HAP-1 (cell line): ENCODE measurements at places on chromosomes 11 and 22.

GRCh38 chr11:27650988-27651387 is 49.3 kb downstream of the BDNF start:
- no peak for DNase-seq

DNA sequence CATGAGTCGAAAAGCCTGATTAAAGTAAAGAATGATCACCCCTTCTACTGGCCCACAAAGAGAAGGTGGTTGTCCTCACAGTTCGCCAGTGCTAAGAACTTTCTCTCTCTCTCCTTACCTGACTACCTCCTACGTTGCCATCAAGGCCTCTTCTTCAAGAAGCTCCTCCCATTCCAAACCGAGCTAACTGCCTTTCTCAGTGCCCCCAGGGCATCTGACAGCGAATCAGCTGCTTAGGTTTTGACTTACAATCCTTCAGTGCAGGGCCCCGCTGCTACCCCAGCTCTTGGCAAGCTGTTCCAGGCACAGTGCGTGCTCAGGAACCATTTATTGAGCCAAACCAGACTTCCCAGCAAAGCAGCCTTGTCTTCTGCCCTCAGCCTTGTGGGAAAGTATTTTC is 5.8 kb downstream of the VSTM5 start:
- peak; percentile 18 for DNase-seq

DNA sequence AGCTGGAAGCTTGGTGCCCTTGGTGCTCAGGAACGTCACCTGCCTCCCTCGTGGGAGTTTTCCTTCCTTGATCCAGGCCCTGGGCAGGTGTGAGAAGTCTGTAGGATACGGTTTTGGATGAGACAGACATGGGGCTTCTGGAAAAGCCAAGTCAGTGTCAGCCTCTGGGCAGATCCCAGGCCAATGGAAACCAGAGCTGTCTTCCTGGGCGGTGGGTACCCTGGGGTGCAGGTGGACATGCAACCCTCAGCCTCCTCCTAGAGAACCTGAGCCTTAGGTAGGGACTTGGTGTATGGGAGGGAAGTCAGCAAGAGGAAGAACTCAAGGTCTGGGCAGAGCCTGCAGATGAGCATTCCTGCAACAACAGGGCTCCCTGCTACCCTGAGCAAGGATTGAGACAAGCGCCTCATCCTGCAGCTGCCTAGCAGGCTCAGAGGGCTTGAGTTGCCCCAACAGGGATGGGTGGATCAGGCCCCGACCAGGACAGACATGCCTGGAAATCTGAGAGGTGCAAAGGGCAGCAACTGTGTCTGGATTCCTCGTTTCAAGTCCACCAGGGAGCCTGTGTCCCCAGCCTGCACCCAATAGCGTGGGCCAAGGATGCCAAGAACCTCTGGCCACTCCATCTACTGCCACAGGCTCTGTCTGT is 37.6 kb upstream of the SYT13 start:
- no peak for DNase-seq

DNA sequence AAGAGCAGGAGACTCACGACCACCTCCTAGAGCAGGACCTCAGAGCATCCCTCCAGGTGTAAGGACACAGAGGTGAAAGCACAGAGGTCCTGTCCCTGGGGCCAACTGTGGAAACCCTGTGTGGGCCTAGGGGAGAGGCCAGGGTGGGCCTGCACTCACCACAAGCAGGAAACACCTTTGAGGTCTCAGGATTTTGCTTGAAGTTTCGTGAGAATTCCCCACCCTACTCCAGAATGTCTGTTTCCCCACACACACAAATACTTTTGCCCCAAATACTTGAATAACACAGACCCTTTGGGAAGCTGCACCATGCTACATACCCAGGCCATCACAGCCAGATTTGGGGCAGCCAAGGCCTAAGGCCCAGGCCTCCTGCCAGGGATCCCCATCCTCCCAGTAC is 18.1 kb downstream of the SLC43A3 start:
- no peak for DNase-seq

DNA sequence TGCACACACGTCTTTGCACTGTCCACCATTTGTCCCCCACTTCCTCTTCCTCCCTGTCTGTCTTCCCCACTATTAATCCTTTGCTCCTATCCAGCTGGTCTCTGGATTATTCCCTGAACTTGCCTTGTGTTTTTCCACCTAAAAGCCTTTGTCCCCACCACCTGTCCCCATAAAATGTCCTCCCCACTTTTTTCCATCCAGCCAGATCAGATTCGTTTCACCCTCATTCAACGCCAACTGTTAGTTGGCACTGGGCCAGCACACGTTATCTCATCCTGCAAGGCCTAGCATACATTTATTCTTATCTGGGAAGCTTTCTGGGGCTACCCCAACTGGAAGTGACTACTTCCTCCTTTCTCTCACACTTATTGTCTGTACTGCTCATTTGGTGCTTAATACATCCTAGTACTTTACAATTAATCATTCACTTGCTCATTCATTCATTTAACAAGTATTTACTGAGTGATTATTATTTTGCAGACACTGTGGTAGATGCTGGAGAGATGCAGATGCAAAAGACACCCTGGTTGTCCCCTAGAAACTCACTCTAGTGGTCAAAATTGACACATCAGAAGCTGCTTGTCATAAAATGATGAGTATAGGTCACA is 96.2 kb downstream of the RASSF10 start:
- no peak for DNase-seq

- DNase-seq, result no peak
These were observed 10.5 kb upstream of the FUT4 start for GRCh38 chr11:94533206-94533605.
